ENCODE measurements at places on chromosomes 2 and 18.
A peak's percentile ranks its signal among the peaks of the same experiment; 100 is the strongest.

DNA sequence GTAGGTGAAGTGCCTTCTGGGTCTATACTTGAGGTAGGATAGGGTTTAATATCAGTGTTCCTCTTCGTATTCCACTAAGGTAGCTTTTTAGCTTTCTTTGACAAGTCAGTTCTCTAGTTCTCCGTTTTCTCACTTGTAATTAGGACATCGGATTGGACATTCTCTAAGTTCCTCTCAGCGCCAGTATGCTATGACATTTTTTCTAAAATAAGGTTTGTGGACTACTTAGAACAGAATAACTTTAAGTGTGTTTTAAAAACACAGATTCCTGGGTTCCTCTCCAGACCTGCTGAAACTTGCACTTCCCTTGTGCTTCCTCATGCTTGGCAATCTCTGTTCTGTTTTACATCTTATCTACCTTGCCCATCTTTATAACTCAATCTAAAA is 69.3 kb upstream of the YWHAQ start:
- no peak for DNase-seq

DNA sequence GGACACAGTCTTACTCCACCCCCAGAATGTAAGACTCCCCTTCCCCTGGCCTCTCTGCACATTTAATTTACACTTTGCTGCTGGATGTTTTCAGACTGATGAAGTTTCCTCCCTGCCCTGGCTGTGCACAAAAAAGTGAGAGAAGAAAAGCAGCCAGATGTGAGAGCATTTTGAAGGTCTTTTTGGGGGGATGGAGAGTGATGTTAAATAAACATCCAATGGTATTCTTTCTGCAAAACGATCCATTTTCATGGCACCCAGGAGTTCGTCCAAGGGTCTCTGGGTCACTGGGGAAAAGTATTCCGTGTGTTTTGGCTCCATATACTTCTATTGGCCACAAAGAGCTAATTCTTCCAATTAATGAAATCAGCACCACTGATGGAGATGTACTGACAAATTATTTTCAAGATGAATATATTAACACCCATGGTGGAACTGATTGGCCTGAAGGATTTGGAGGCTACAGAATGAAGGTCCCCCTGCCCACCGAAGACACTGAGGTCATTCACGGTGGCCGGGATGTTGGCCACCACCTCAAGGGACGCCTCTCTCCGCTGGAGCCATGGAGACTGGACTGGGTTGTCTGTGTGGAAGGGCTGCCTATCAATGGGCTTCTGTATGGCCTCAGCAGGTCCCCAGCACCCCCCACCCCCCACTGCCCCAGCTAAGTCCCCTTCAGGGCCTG is 107.6 kb upstream of the PKDCC start:
- DNase-seq, result no peak

GRCh38 chr18:6885992-6886796 is 156.7 kb downstream of the ARHGAP28 start:
- DNase-seq, result no peak

GRCh38 chr2:118881490-118882129 is 34.2 kb upstream of the EN1 start:
- DNase-seq, result peak; percentile 10

- DNase-seq, result no peak
Observed at GRCh38 chr2:215851696-215852095, 161.7 kb downstream of the MREG start.

DNA sequence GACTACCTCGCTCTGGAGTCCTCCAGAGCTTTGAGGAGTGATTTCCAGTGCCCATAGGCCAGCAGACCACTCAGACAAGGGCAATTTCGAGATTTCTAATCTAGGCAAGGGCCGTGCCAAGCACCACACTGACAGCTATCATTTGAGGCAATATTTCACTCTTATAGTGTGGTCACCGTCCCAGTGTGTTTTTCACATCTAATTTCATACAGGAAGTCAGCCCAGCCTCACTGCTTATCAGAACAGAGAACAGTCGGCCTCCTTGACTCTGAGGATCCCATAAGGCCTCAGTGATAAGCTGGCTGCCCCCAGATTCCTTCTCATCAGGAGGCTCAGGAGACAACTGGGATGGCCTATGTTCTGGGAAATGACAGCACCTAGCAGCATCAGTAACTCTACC is 581 bp downstream of the CAPN14 start:
- no peak for DNase-seq

GRCh38 chr2:120109186-120110061 is 96.5 kb downstream of the EPB41L5 start:
- peak; percentile 18 for DNase-seq

- no peak for DNase-seq
Observed at GRCh38 chr2:219250049-219250781, 2.8 kb upstream of the TUBA4B start.

DNA sequence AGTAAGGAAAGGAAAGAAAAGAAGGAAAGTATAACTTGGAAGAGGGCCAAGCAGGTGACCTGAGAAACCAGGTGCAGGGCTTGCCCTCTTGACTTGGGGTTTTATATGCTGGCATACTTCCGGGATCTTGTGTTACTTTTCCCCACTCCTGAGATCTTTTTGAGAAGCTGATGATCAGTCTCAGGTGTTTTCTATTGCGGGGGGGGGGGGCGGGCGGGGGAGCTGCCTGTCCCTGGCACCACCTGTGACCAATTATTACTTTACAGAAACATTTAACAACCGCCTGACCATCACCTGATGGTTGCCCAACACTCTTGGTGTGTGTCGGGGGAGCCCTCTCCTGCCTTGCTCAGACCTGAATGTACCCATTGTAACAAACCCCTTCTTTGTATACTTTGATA is 6.9 kb upstream of the CASP10 start:
- no peak for DNase-seq

DNA sequence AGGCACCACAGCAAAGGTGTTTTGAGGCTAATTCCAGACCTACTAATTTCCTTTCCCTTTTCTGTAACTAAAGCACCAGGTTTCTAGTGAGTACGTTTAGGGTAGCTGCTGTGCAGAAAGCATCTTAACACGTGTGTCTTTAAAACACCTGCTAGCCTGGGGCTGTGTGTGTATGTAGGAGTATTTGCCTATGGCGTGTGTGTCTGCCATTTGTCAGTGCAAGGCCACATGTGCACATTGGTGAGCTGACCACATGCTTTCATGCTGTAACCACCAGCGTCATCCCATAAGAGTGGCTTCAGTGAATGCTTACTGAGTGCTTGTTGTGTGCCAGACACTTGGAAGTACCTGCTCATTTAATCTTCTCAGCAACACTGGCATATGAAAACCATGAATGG is 241.6 kb downstream of the SEPTIN10 start:
- no peak for DNase-seq

Data from GM12864 (cell line).